Left colon (tissue), 2 donors: ENCODE measurements at places on chromosomes 6 and 20. TPM values are rescaled to one million over a fixed set of nuclear protein-coding genes. Genes with fewer than 3 reads are reported as not detected.

Gene CTCFL
- not detected for total RNA-seq

Gene GNAS-AS1
- total RNA-seq: 1.1 TPM

Gene THBS2
- 5.0 TPM for total RNA-seq

Gene NMBR
- not detected for total RNA-seq

Gene TASP1
- total RNA-seq: 14.3 TPM

Gene TBXT
- total RNA-seq: not detected

Gene WFDC2
- total RNA-seq: 124 TPM

Gene TFAP2A
- total RNA-seq: 0.55 TPM

Gene HFE
- 8.2 TPM for total RNA-seq

Gene FOXF2
- total RNA-seq: 15.2 TPM

Gene DPPA5
- not detected for total RNA-seq

Gene WFDC10B
- total RNA-seq: not detected

Gene ANGPT4
- total RNA-seq: not detected

Gene TGM3
- 0.36 TPM for total RNA-seq

Gene CD83
- 1.3 TPM for total RNA-seq

Gene OR2H1
- not detected for total RNA-seq

Gene PRR18
- total RNA-seq: not detected
